Activated CD4-positive, alpha-beta T cell treated with anti-CD3 and anti-CD28 coated beads, Interleukin-2, Interleukin-6, amounts not matched to agents 100 ng/mL and 50 ng/mL, durations not matched to agents 16 hours and 8 hours (primary cell): ENCODE measurements at places on chromosomes 13 and 19.
A peak's percentile ranks its signal among the peaks of the same experiment; 100 is the strongest.

- no peak for DNase-seq
Observed at GRCh38 chr19:29810504-29810871, 1.3 kb upstream of the CCNE1 start.

DNA sequence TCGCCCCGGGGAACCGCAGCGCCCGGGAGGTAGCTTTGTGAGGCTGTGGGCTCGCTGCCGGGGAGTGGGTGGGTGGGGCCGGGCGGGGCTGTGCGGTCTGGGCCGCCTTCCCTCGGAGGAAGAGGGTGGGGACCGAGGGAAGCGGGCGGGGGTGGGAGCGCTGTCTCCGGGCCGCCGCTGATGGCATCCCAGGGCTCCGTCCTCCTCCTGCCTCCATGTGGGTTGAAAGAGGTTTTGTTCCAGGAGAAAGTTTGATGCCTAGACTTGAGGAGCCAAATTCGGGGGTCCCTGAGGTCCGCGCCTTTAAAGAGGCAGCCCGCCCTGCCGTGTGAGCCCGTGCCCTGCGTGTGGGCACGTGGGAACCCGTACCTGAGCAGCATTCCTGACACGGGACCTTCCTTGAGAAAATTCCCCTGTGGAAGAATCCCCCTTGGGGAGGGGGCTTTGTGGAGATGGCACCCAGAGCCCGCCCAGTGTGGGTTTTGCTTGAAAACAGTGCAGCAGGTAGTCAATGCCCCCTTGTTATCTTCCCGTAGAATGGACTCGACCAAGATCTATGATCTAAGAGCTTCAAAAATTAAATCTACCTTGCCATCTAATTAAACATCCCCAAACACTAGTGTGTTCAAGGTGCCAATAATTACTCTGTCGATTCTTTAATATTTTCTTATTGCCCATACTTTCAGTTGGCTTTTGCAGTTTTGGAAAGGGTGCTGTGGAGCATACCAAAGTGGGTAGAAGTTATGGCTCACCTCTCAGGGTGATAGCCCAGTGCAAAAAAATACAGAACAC, 107.8 kb downstream of the RXFP2 start:
- DNase-seq, result no peak

DNA sequence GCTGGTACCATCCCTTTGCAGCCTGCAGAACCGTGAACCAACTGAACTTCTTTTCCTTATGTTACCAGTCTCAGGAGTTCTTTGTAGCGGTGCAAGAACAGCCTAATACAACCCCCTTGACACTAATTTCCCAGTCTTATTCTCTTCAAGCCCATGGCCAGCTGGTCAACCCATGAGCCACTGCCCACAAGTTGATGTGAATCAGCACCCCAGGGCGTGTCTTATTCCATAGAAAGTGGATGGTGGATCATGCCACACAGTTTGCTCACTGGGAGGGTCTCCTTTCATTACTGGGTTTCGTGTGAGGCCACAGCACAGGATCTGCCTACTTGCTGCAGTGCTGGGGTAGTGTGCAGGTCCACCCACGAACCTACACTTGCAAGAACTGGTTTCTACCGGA, 27.0 kb downstream of the TEX29 start:
- no peak for DNase-seq

GRCh38 chr19:45764475-45764874, 4.6 kb downstream of the SIX5 start:
- DNase-seq, result no peak

DNA sequence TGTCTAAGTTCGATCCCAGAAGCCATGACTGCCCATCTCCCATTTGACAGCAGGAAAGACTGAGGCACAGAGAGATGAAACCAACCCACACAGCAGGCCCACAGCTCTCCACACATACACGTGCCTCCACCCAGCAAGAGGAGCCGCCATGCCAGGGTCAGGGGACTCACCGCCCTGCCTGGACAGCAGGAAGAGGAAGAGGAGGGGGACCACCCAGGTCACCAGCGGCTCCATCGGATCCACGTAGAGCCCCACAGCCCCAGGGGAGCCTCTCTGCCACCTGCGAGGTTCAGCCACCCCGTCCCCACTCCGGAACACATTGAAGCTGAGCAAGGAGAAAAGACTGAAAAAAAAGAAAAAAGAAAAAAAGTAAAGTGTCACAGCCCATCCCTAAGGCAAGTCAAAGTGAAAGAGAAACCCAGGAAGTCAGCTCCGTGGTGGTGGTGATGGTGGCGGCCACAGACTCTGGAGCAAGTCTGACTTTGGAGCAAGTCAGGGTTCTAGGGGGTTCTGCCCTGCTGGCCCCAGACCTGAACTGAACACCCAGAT, at the start of gene IL12RB1:
IL12RB1 (minus strand) TSS at position 345 of the 549 bp plus-strand sequence; CDS start at position 234, 111 bp downstream.
- DNase-seq, result peak; percentile 88

DNA sequence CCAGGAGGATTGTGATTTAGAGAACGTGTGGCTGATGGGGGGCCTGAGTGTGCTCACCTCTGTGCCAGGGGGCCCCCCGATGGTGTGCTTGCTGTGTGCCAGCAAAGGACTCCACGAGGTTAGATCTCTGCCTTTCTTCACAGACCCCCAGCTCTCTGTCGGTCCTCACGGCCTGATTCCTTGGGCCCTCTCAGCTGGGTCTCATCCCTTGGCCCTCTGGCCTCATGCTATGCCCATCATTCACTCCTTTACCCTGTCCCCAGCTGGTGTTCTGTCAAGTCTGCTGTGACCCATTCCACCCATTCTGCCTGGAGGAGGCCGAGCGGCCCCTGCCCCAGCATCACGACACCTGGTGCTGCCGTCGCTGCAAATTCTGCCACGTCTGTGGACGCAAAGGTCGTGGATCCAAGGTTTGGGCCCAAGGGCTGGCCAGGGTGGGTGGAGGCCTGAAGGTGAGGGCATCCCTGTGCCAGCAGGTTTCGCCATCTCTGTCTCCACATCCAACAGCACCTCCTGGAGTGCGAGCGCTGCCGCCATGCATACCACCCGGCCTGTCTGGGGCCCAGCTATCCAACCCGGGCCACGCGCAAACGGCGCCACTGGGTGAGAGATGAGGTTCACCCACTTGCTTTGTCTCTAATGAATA, 7.5 kb downstream of the KMT2B start:
- DNase-seq, result no peak

DNA sequence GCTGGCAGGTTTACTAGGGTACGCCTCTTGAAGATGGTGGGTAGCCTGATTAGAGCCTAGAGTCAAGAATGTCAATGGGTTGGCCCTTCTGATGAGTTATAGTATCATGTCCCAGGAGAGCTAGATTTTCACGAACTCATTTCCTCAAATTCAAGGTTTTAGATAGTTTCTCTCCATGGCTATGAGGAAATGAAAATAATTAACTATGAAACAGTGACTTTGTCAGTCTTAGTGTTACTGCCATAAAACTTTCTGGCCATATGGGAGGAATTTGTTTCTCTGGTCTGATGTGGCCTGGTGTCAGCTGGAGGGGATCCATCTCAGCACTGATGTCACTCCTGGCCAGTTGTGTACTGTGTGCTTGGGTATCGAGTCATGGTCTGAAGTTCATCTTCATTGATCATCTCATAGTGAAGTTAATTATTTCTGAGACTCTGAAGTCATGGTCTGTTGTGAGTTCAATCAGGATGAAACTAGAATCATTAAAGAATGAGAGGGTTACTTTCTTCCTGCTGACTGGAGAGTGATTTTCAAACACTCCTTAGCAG, 49.4 kb upstream of the TNFSF11 start:
- DNase-seq, result no peak

GRCh38 chr19:17888260-17888659, 16.5 kb downstream of the SLC5A5 start:
- no peak for DNase-seq

GRCh38 chr13:59368693-59369092, 795.0 kb downstream of the DIAPH3 start:
- DNase-seq, result no peak

GRCh38 chr13:108855737-108856387, 226.5 kb downstream of the MYO16 start:
- no peak for DNase-seq

GRCh38 chr13:110248449-110249143, 58.4 kb downstream of the COL4A1 start:
- DNase-seq, result no peak
